ENCODE measurements at places on chromosomes 7 and 10.
A peak's percentile ranks its signal among the peaks of the same experiment; 100 is the strongest.

DNA sequence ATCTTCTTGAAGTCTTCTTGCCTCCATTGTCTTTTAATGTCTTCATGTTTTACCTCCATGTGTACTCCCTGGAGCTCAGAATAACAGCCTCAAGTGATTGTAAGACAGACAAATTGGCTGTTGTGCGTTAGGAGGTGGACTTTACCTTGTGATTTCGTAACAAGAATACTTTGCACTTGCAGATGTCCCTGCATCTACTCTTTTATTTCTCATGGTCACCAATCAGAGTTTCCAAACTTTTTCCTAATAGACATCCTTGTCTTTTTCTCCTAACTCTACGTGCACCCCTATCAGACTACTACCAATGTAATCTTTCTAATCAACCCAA lies 172.3 kb downstream of the NRP1 start:
- DNase-seq, result no peak

DNA sequence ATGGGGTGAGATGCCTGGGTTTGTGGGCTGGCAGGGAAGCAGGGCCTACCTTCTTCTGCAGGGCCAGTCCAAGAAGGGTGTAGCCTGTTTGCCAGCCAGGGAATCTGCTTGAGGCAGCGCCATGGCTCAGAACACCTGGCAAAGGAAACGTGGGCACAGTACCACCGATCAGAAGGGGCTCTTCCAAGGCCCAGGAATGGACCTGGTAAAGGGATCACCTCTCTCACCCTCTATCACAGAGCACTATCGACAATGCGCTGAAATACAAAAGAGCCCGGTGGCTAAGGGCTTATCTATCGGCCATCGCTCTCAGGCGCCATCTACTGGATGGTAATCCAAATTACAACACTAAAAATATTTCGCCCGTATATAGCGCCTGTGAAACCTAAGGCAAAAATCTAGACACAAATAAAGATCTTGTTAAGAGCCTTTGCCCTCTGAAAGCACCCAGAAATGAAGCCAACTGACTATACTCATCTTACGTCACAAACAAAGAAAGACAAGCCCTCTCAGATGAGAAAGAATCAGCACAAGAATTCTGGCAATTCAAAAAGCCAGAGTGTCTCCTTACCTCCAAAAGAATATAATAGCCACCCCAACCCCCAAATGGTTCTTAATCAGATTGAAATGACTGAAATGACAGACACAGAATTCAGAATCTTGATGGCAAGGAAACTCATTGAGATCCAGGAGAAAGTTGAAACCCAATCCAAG lies 217.8 kb upstream of the HPS1 start:
- DNase-seq, result peak; percentile 17

DNA sequence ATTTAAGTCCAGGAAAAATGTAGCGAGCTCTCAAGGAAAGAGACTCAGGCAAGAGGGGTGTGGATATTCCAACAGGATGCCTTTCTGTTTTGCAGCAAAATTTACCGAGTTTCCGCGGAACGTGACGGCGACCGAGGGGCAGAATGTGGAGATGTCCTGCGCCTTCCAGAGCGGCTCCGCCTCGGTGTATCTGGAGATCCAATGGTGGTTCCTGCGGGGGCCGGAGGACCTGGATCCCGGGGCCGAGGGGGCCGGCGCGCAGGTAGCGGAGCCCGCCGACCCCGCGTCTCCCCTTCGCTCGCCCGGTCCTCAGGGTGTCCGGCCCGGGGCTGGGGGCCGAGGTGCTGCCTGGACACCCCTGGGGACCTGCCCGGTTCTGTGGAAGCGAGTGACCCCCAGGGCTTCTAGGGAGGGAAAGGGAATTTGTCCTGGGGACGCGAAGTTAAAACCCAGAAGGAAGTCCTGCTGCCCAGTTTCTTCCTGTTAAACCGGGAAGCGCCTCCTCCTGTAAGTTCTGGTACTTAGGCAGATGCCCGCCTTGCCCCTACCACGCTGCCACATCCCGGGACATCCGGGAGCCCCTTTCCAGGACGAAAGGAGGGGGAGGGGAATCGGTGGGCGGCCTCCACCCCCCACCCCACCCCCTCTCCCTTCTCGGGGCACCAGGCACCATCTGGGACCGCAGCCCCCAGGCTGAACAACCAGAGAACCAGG lies 2.5 kb downstream of the VSTM2A start:
- DNase-seq, result no peak

DNA sequence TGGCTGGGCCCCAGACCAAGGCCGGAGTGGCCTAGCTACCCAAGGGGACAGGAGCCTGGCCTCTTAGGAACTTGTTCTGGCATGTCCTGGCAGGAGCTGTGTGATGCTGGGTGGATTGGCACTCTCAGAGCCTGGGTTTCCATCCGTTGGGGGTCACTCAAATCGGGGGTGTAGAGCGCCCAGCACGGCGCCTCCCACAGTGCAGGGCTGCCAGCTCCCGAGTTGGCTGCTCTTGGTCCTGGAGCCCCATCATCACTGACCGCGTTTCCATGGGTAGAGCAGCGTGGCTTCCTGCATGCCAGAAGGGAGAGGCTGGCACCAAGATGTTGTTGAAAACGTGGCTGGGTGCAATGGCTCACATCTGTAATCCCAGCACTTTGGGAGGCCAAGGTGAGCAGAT lies 70.3 kb downstream of the UNCX start:
- no peak for DNase-seq

GRCh38 chr10:88980247-88980646 lies 10.4 kb upstream of the FAS start:
- DNase-seq, result no peak

- DNase-seq, result no peak
These were observed 84.1 kb upstream of the INHBA start for GRCh38 chr7:41786944-41787343.

- DNase-seq, result no peak
These were observed 206.5 kb downstream of the SORCS1 start for GRCh38 chr10:106957823-106958588.

DNA sequence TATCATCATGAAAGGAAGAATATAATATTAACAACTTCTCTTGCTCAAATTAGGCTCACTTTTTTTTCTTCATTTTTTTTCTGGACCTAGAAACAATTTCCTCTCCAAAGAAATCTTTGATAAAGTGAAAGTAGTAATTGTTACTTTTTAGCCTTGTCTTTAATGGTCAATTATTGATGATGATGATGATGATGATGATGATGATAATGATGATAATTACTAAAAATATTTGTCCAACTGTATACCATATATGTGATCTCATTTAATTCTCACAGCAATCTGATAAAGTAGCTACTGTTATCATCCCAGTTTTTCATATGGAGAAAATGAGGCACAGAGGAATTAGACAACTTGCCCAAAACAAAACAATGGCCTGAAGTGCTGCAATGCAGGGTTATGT lies 12.8 kb downstream of the PRKG1 start:
- DNase-seq, result no peak

GRCh38 chr7:26856176-26856985 lies 8.0 kb downstream of the SKAP2 start:
- no peak for DNase-seq

DNA sequence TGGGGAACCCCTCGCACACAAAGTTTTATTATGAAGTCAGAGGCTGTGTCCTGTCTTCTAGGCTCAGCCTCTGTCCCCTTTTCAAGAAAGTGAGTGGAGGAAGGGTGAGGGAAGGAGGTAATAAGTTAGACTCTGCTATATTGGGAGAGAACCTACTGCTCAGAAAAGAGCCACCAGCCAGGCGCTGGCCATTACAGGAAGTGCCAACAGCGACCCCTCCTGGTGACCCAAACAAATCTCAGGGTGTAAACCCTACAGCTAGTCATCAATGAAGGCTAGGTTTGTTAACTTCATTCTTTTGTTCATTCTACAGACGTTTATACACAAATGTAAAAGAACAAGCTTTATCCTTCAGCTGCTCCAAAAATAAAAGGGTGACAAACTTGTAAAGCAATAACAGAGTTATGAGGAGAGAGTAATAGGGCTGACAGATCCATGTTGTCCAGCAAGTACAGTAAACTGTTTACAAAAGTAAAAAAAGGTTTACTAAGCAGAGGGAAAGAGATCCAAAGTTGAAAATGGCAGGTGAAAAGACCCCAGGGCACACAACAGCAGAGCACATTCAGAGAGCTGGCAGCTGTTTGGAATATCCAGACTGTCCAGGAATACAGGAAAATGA lies 82.7 kb downstream of the FAM204A start:
- DNase-seq, result peak; percentile 33

DNA sequence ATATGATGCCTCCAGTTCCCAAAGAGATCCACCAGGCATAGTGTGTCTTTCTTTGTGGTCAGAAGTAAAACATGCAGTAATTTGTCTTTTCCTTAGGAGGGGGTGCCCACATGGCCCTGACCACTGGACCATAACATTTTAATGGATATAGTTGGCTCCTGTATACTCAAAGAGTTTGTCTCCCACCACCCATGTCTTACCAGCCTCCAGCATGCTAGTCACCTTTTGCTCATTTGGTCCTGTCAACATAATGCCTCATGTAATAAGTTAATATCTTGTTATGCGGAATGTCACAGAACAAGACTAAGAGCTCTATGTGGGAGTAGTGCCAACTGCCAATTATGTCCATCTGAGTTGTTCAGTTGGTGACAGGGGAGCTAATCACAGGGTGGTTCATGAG lies 83.4 kb upstream of the IFRD1 start:
- no peak for DNase-seq

DNA sequence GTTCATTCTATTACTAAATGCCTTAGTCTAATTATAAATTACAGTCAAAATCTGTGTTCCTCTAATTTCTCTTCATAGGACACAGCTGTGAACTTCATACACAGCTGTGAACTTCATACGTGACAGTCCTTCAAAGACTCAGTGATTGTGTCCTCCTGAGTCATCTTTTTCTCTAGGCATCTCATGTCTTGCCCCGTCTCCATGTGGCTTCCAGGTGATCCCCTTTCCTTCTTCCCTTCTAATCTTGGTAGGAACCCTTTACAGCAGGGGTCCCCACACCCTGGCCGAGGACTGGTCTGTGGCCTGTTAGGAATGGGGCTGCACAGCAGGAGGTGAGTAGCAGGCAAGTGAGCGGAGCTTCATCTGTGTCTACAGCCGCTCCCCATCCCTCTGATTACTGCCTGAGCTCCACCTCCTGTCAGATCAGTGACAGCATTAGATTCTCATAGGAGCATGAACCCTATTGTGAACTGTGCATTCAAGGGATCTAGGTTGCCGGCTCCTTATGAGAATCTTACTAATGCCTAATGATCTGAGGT lies 14.0 kb upstream of the EIF5AL1 start:
- DNase-seq, result peak; percentile 24

GRCh38 chr10:17671307-17671706 lies 27.4 kb downstream of the STAM start:
- no peak for DNase-seq

DNA sequence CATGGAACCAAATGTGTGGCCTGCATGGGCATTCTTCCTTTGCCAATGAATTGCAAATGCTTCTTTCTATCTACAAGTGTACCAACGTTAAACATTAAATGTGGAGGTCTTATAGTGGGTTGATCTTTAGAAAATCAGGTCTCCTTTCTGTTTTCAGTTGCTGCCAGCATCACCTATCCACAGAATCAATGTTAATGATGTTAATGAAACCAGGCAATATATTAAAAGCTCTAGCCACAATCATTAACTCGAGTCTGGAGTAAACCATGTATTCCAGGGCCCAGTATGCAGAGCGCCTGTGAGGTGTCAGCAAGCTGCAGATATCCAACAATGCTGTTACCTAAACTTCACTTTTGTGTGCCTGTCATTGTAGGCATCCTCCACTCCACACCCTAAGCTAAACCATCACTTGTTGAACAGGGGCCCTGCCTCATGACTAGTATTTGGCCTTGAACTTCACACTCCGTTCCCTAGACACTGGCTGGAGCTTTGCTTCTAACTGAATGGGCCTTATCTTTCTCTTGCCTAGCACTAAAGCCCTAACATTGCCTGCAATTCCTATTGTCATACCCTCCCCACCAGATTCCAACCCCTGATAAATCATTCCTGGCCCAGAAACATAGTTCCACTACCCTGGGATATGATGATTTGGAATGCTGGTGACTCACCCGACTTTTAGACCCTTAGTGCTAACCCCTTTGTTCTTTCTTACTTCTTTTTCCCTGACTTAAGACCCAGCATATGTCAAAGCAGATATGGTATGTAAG lies 24.3 kb upstream of the ITGB8 start:
- DNase-seq, result peak; percentile 68

DNA sequence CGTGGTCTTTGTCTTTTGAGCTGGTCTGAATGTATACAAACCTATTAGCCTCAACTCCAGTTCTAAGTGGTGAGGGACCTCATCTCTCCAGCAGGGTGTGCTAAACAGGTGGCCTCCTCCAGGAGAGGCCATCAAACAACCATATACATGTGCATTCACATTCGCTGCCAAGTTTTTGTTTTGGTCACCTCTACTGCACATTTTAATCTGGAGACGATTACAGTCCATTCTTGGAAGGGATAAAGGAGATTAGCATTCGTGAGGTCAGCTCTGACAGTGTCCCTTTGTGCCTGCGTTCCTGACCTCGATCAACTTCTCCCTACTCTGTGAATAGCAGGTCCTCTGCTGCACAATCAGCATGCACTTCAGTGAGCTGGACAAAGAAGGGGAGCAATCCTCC lies 60.8 kb downstream of the RHOBTB1 start:
- peak; percentile 21 for DNase-seq

GRCh38 chr10:104622598-104623209 lies 18.4 kb upstream of the SORCS3 start:
- DNase-seq, result no peak

Data from fibroblast of skin of back (primary cell).